Kidney (tissue), 22 donors: ENCODE measurements at places on chromosomes 2 and 18.

DNA sequence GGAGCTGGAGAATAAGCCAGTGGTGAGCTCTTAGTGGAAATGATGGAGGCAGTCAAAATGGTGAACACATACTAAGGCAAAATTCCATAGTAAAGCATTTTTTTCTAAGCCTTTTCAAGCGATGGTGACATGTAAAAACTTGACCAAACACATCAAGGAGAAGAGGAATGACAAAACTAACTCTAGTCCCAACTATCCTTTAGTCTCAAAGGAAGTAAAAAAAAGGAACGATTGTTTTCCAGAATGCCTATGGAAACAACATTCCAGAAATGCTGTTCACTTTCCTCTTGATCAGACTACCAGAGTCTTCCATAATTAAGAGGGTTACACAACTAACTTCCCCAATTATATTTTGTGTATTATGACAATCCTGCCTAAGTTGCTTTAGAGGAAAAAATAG lies 715.6 kb downstream of the EPHA4 start:
- no peak for DNase-seq

DNA sequence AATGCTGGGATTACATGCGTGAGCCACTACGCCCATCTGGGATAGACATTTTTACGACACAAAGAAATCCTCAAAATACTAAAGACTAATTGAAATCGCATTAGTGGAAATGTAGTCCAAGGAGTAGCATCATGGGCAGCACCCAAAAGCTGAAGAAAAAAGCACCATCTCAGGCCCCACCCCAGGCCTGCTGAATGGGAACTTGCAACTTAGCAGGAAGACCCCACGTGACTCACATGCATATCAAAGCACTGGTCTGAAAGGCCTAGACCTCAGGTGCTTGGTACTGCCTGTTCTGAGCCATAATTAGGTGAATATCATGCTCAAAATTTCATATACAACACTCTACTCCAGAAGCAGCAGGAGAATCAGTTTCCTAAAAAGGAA lies 28.9 kb downstream of the SPRED2 start:
- DNase-seq = no peak

DNA sequence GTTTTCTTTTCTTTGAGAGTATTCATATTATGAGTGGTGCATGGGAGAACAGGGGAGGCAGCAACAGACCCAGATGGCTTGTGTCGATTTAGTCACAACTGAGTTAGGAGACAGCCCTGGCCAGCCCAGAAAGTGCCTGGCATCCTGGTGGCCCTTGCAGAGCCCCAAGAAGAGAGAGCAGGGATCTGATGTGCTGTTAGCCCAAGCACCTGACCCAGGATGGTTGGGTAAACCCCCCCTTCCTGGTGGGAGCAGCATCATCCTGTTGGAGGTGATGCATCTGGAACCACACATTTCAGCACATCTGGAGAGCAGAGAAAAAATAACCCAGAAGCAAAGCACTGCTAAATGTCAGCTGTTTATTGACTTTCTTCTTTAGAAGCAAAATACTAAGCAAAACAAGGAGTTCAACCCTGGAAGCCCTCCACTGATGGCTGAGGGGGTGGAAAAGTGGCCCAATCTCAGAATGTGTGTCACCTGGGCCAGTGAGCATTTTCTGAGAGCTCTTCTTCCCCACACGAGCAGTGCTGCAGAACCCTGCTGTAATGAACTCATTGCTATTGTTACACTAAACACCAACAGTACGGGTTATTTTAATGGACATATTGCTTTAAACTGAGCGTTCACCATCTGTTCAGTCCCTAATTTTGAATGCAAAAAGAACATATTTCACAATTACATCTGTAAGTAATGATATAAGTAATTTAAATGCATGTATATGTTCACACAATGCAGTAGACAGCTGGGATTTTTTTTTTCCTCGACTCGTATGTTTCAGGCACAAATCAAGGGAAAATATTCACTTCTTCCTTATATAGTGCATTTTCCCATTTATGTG lies 100.6 kb upstream of the SMIM21 start:
- DNase-seq = no peak

DNA sequence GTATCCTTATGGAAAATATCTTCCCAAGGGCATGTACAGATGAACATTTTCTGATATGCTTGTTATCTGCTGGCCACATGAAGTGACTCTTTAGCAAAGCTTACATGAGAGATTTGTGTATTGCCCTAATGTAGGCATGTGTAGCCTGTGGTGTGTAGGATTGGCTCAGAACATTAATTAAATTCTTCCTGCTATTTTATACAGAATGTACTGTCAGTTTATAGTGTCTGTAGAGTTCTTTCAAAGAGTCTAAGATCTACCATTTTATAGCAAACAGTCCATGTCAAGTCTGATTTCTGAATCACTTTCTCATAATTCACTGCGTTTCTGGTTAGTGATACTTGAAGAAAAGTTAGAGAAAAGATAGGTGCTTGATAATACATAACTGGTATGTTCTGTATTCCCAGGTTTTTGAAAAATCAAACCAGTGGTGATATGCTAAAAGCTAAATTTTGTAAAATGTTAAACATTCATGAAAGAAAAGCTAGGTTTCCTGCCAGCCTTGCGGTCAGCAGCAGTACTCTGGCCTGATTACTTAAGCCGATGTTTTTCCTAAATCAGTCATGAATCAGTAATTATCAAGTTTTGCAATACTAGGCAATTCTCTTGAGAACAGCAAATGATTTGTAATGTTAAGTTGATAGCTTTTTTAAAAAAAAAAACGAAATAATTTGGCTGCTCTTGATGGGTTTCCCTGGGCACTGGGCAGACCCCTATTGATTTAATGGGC lies 30.9 kb upstream of the EFEMP1 start:
- DNase-seq = no peak
